ENCODE measurements at places on chromosomes 1 and 21.

GRCh38 chr1:205329719-205330118, 8.2 kb upstream of the NUAK2 start:
- no peak for DNase-seq

DNA sequence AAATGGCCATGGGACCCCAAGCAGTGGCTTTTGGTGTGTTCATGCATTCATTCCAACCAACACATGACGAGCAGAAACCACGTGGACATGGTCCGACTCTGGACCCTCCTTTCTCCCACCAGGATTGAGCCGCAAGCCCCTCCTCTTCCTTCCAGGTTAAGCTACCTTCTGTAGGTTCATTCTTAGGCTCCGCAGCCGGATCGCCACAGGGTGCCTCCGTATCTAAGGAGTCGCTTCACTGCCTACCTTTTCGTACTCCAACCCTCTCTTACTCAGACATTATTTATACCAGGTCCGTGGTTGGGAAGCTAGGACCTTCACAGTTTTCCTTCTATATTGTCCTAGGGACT, 63.6 kb downstream of the RHBG start:
- no peak for DNase-seq

DNA sequence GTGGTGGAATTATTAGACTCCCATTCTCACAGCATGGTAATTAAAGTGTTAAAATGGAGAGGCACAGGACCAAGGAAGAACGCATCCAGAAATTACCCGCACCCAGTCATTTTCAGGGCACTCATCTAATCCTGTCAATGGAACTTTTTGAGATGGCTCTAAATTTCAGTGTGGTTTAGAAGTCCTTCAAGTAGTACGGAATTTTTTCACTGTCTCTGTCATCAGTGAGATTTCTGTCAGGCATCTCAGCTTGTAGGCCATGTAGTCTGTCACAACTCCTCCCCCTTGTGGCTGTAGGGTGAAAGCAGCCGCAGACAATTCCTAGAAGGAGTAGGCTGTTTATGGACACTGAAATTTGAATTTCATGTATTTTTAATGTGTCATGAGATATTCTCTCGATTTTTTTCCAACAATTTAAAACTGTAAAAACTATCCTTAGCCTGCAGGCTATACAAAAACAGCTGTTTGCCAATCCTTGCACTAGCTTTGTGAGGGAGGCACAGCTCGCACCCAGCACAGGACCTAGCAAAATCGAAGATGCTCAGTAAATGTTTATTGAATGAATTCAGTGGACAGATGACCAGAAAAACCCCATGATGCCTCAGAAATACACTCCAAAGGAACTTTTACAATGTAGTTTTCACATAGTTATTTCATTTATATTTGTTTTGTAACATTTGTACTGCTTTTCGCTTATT, 6.6 kb upstream of the NUP133 start:
- DNase-seq = peak; percentile 13

DNA sequence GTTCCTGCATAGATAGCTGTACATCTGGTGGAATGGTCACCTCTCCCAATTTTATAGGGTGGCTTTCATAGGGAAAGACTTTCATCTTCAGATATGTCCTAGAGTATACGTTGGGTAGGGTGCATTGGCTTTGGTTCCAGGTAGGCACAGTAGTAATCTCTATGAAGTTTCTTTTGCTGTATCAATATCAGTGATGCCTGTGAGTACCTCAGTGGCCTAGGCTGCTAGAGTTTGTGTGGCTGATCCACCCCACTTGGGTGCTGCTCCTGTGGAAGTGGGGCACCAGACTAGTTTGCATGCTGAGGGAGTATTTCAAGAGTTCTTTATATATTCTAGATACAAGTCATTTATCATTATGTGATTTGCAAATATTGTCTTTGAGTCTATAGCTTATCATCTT, 370.5 kb upstream of the VAMP3 start:
- DNase-seq = no peak

GRCh38 chr1:81936853-81937252, 136.1 kb downstream of the ADGRL2 start:
- no peak for DNase-seq
